Aorta (tissue), 5 donors: ENCODE measurements at places on chromosomes 7 and 10. TPM values are rescaled to one million over a fixed set of nuclear protein-coding genes. Genes with fewer than 3 reads are reported as not detected.

- DNase-seq, result no peak
Measured at GRCh38 chr7:67955061-67955460, 958.4 kb downstream of the TYW1 start.

Gene NAMPT
- total RNA-seq, result 534 TPM

Gene SCART1
- total RNA-seq, result 5.4 TPM

GRCh38 chr10:546451-546850 lies 143.0 kb downstream of the DIP2C start:
- peak; percentile 51 for DNase-seq

DNA sequence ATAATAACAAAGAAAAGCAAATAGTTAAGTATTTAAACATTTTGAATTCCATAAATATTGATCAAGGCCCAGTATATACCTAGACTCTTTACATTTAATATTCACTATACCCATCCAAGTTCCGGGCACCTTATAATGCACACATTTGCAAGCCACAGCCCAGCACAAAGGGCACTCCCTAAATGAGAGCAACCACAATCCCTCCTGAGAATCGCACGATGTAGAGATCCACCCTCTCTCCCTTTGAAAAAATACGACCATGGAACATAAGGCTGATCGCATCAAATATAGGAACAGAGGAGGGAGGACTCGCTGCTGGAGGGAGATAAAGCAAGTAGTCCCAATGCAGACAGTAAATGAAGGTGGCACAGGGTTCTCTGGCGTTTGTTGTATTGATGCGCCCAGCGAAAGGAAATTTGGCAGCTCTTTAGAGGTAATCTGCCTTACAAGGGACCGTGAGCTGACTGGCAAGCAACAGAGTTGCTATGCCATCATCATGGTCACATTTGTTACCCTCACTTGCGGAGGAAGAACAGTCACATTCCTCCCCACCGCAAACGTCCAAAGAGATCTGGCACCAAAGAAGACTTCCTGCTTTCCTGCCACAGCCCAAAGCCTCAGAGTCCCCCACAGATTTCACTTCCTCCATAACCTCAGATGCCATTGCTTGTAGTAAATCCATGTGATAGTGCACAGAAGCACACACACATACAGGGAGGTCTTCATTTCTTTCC lies 16.1 kb upstream of the TAS2R40 start:
- no peak for DNase-seq

DNA sequence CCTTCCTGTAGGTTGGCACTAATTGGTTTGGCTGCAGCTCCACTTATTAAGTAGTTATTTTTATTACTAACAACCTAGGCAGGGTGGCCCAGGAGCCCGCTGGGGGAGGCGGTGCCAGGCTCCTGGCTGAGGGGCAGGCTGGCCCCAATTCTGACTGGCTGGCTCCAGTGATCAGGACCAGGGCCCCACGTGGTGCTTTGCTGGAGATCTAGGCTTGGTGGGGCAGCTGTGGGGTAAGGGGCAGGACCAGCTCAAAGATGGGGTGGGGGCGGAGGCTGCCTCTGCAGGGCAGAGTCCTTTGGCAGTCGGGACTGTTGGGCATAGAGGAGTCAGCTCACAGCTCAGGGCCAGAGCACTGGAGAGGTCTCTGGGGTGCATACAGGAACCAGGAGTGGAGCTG lies 2.4 kb downstream of the ASL start:
- no peak for DNase-seq

GRCh38 chr7:131104596-131105293 lies 222.9 kb upstream of the MKLN1 start:
- DNase-seq, result no peak

GRCh38 chr7:47588704-47589225 lies 6.9 kb upstream of the TNS3 start:
- DNase-seq, result no peak

GRCh38 chr10:10038348-10038747 lies 979.3 kb upstream of the CELF2 start:
- no peak for DNase-seq

DNA sequence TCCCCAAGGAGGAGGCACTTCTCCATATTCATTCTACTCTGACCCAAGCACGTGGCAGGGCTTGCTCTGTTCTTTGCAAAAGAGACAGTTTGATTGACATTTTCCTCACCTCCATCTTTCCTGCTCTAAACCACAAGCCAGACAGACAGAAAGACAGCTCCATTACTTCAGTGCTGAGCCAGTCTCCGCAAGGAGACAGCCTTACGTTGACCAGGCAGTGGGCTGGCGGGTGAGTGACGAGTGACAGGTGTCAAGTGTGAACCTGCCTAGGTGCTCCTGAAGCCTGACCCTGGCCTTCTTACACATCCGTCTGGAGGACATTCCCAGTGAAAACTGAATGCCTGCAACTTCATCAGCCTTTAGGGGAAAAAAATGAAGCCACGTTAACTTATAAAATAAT lies 314.6 kb downstream of the TNS3 start:
- no peak for DNase-seq

GRCh38 chr10:119849944-119850343 lies 22.7 kb downstream of the MCMBP start:
- DNase-seq, result no peak

GRCh38 chr10:56317603-56318002 lies 43.5 kb downstream of the ZWINT start:
- DNase-seq, result no peak

Gene AGMO
- total RNA-seq, result 1.3 TPM

DNA sequence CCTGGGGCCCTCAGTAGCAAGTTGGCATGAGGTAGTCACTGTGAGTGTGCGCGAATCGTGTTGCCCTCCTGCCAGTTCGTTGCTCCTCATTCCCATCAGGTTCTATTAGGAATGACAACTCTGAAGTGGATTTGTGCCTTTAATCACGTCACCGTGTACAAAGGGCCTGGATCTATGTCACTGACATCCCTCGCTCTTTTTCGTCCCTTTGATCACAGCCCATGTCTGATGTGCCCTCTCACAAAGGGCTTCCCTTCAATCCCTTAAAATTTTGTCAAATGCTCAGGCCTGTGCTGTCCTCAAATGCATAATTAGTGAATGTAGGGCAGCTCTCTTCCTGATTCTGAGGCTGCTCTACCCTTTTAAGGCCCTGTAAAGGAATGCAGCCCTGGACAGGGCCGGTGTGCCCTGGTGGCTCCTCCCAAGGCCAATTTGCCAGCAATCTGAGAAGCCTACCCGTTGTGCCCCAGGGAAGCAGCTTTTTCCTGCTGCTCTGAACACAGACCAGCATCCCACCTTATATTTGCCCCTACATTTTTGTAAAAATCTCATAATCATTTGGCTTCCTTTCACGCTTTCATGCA lies 93.6 kb downstream of the TMEM178B start:
- no peak for DNase-seq

Gene RNLS
- total RNA-seq, result 9.4 TPM

Gene FOXI2
- total RNA-seq, result 0.48 TPM

DNA sequence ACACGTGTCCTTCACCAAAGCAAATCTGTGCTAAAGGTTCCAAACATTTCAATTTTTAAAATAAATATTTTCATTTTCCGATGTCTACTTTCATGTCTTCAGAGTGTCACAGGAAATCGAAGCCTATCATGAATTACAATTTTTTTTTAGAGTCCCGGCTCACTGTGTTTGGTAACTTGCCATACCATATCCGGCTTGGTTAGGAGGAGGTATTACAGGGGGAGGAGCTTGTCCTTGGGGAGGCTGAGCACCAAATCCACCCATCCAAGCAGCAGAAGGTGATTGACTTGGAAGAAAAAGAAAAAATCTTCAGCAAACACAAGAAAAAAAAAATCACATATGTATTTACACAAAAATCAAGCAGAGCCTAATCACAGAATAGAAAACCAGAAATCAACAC lies 21.3 kb downstream of the TIAL1 start:
- DNase-seq, result no peak

GRCh38 chr7:19026888-19027287 lies 90.5 kb downstream of the TWIST1 start:
- DNase-seq, result no peak

Gene SFRP4
- total RNA-seq, result 302 TPM

DNA sequence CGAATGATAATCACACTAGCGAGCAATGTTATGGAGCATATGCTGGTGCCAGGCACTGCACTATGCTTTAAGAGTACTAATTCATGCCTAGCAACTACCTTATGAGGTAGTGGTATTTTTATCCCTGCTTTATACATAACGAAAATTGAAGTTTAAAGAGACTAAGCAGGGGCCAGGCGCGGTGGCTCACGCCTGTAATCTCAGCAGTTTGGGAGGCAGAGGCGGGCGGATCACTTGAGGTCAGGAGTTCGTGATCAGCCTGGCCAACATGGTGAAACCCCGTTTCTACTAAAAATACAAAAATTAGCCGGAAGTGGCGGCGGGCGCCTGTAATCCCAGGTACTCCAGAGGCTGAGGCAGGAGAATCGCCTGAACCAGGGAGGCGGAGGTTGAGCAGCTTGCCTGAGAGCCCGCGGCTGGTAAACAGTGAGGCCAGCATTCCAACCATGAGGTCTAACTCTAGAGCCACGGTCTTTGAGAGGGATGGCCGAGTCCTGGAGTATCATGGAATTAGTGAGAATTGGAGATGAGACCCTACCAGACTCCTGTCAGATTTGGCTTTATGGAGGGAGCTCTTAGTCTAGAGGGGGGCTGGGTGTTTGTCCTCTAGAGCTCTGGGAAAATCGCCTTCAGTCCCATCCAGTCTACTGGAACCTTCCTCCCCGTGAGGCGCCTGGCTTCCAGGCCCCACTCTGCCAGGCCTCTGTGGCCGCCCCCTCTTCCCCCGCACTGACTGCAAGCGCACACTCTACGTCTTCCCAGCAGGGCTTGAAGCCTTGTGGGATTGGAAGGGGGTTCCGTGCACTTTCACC lies 11.6 kb downstream of the TLX1 start:
- DNase-seq, result no peak

Gene CYP26A1
- total RNA-seq, result not detected

DNA sequence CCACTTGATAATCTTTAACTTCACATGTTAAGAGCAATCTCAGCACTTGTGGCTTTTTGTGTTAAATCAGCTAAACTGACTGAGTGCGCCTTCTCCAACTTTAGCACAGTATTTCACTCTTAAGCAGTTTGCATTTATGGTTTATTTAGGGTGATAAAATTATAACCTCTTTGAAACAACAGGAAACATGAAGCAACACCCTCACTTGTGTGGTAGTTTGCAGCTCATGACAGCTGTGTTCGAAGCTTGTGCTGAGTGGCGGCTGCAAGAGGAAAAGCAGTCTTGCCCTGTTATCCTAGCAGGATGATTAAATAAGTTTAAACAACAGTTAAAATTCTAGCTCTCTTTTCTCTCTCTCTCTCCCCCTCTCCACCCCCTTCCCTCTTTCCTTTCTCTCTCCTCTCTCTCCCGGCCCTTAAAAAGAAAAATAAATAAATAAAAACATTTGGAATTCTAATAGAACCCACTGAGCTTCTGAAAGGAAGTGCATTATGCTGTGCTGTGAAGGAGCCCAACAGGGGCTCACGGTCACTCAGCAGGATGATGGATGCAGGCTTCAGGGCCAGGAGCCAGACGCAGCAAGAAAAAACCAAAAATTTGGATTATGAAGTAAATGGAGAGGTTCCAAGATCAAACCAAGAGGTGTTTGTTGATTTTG lies 25.2 kb downstream of the OGDH start:
- DNase-seq, result no peak

- DNase-seq, result no peak
Measured at GRCh38 chr10:75295868-75296441, 60.2 kb upstream of the COMTD1 start.

DNA sequence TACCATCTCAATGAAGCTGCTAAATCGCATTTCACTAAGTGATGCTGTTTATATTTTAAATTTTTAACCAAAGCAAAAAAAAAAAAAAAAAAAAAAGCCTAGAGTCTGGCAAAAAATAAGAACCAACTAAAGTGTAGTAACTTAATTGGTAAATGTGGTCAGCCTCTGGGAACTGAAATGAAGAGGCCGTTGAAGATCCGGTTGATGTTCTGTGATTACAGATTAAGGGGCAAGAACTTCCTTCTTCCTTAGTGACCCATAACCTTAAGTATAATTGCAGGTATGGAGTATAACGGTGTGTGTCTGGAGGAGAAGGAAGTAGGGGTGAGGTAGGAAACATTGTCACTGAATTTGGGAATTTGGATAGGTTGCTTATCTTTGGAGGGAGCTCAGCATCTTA lies 7.7 kb upstream of the SRGN start:
- no peak for DNase-seq

Gene OR9A2
- not detected for total RNA-seq

- no peak for DNase-seq
Measured at GRCh38 chr10:103353281-103353680, 2.3 kb upstream of the PCGF6 start.

Gene SMARCD3
- total RNA-seq, result 52.4 TPM

DNA sequence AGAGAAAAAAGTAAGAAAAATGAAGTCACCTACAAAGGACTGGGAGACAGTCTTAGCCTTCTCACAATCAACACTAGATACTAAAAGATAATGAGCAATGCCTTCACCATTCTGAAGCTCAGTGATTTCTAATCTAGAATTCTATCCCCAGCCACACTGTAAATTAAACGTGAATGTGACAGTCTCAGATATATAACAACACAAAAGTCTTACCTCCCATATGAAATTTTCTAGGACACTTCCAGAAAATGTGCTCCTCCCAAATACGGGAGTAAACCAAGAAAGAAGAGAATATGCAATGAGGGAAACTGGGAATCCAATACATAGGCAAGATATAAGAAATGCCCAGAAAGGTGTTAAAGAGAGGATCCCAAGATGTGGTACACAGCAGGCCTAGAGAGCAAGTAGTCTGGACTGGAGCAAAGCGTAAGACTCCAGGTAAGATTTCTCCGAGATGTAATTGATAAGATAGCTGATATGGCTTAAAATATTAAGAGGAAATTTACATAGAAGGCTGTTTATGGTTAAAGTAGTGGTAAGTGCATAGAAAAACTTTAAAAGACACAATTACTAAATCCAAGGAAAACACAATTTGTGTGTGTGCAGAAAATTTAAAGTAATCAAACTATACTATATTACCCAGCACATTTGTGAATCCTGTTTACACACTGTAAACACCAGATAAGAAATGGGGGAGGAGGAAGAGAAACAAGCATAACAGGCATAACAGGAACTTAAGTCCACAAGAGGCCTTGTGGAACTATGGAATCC lies 44.1 kb downstream of the SGMS1 start:
- no peak for DNase-seq

DNA sequence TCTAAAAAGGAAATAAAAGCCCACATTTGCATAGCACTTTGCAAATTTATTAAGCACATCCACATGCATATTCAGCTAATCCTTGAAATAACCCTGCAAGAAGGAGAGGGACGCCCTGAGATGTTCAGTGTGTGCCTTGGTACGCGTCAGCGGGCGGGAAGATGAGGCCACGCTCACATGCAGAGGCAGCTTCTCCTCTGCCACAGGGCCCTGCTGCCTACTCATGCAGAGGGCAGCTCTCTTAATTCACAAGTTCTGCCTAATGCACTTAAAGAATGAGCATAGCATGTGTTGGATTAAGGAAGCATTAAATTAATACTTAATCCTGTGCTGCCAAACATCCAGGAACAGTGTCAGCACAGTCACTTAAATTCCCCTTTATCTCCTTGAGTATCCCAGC lies 132.3 kb downstream of the HECW1 start:
- no peak for DNase-seq
